GM04504 (cell line): ENCODE measurements at places on chromosomes 13 and 19.

- DNase-seq = no peak
Measured at GRCh38 chr19:33260628-33261418, 35.2 kb upstream of the SLC7A10 start.

DNA sequence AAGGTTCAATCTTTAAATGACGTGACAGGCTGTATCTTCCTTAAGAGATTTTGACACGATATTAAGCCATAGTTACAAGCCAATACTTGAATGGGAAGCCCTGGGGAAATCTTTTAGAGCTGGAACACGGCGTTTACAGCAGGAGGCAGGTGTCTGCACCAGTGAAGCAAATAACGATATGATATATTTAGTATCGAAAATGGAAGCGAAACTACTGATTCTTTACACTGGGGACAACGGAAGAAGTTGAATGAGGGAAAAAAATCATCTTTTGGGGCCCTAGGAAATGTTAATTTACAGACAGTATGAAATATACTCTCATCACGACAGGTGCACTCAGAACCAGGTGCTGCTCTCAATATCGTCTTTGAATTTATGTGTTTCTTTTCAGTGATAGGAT is 793.9 kb upstream of the PCDH20 start:
- no peak for DNase-seq

GRCh38 chr13:113135281-113135760 is 12.7 kb downstream of the F10 start:
- DNase-seq = no peak

DNA sequence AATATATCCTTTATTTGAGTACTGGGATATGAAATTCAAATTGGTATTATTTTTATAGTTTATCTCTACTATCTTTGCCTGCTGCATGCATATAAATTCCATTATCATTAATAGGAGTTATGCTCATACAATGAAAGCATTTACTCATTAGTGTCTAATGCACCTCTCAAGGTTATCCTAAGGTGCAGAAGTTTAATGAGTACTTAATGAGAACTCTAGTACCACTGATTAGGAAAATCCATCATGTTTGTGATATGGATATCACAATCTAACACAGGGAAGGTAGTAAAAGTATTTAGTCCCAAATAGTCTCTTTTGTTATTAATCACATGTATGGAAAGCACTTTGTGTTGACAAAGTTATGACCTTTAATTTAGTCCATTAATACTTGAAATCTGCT is 77.2 kb upstream of the SLC10A2 start:
- DNase-seq = no peak

- DNase-seq = no peak
Measured at GRCh38 chr13:73428137-73428536, 369.3 kb downstream of the KLF5 start.

- no peak for DNase-seq
Measured at GRCh38 chr19:50717026-50717723, 2.4 kb downstream of the SHANK1 start.

- no peak for DNase-seq
Measured at GRCh38 chr13:88704600-88705275, 1033.6 kb downstream of the SLITRK5 start.

DNA sequence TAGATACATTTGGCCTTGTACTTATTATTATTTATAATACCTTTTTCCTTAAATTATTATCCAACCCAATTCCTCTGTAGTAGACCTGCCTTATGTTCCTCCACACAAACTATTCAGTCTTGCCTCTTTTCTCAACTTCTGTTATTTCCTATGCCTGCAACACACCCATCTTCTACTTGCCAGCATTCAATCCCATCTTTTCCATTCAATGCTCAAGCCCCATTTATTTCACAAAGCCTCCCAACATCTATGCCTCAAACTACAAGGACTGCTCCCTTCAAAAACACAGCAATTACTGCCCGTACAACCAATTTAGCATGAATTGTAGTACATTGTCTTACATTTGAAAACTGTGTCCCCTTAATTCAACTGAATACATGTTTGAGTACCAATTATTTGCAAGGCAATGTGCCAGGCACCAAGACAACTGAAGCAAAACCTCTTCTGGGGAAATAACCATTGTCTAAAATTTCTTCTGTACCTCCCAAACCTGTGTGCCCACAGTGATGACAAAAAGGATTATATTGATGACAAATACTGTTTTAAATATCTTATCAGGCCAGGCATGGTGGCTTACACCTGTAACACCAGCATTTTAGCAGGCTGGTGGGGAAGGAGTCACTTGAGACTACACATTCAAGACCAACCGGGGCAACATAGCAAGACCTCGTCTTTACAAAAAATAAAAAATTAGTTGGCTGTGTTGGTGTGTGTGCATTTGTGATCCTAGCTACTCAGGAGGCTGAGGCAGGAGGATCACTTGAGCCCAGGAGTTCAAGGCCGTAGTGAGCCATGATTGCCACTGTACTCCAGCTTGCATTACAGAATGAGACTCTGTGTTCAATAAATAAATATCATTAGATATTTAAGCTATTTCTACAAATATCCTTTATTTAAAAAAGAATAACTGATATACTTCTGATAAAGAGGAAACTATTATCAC is 35.1 kb downstream of the ELF1 start:
- DNase-seq = no peak

- DNase-seq = peak; percentile 11
Measured at GRCh38 chr13:39263033-39263432, 224.8 kb downstream of the NHLRC3 start.

GRCh38 chr13:26589754-26590153 is 32.3 kb downstream of the WASF3 start:
- DNase-seq = no peak

GRCh38 chr19:1276628-1277022 is 1.3 kb downstream of the FAM174C start:
- DNase-seq = no peak

DNA sequence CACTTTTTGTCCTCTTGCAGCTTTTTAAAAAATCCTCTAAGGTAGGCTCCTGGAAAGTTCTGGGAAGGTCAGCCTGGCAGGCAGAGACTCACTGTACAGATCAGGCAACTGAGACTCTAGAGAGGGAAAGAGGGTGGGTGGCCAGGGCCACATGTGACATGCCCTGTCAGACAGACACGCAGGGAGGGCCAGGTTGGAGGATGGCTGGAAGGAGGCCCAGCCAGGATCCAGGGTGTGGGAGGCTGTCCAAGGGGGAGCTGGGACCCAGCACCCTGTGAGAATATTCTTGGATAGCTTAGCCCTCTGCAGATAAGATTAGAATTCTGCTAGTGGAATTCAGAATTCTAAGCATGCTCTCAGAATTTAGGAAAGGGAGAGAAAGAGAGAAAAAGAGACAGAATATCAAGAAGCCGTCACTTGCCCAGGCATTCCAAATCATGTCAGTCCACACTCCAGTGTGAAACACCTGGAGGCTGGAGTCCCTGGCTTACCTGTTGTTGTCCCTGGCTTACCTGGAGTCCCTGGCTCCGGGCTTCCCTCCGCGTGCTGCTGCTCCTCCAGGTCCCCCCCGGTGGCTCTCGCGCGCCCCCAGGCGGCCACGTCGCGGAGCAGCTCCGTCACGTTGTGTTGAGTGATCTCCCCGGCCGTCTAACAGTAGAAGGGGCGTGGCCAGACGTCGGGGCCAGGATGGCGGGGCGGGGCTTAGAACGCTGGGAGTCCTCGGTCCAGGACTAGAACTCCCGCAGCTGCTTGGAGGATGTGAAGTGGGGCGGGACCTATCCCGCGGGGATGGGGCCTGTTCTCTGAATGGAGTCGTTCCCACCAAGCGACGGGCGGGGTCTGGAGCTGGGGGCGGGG is 2.8 kb upstream of the TNNI3 start:
- peak; percentile 53 for DNase-seq

- DNase-seq = peak; percentile 73
Measured at GRCh38 chr19:8526345-8527091, 12.6 kb upstream of the ZNF414 start.

- no peak for DNase-seq
Measured at GRCh38 chr13:66069570-66069969, 1160.6 kb downstream of the PCDH9 start.

GRCh38 chr13:107139006-107139405 is 571.1 kb upstream of the ARGLU1 start:
- DNase-seq = no peak

DNA sequence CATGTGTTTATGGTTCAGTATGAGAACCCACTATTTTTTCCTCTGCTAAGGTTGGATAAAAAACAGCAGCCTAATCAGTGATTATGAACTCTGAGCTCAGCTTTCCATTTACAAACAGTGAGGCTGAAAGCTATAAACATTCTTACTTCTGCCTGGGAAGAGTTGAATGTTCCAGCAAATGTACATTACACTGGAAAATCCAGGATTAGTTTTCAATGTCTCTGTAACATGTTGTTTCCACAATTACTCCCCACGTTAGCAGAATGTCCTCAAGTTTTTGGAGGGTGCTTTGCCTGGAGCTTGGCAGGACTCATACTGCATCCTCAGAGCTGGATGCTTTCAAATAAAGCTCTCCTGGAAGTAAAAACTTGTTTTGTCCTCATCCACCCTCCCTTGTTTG is 150.4 kb downstream of the POSTN start:
- DNase-seq = no peak

GRCh38 chr13:100773429-100773828 is 98.8 kb upstream of the TMTC4 start:
- DNase-seq = no peak

- DNase-seq = no peak
Measured at GRCh38 chr13:23707674-23708073, 137.5 kb downstream of the TNFRSF19 start.

DNA sequence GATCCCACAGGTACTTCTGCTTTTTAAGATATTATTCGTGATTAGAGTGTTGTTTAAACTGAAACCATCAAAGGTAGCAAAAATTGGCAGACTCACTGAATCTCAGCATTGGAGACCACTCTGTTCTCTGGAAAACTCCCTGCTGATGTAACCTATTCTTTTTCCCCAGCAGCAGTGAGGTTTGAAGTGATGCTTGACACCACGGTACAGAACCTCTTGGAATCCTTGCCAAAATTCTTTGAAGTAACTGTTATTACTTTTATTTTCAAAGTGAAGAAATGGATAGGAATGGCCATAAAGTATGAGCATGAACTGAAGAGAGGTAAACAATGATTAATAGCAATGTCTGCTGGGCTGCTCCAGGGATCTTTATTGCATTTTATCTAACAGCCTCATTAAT is 66.4 kb upstream of the KL start:
- DNase-seq = no peak

- peak; percentile 62 for DNase-seq
Measured at GRCh38 chr13:35838356-35838755, 292.8 kb downstream of the DCLK1 start.

GRCh38 chr13:77544758-77545338 is 9.3 kb downstream of the SCEL start:
- DNase-seq = no peak

GRCh38 chr19:46963093-46963734 is 56.4 kb upstream of the NPAS1 start:
- peak; percentile 94 for DNase-seq
